ENCODE measurements at places on chromosomes 7 and 10.

DNA sequence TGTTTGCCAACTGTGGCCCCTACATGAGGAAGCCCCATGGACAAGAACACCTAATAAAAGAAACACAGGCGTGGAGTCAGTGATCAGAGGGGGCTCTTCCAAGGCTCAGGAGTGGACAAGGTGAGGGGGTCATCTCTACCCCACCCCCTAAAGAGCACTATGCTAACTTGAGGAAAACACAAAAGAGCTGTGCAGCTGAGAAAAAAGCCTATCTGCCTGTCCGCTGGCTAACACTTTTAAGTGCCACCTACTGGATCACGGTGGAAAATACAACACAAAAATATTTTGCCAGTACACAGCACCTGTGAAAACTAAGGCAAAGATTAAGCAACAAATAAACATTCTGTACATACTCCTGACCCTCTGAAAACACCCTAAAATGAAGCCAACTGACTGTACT is 53.1 kb upstream of the COBL start:
- DNase-seq: no peak
- H3K4me3 ChIP-seq: no peak overlapping the region
- H3K36me3 ChIP-seq: no peaks in the 10 kb centered on the region
- H3K27me3 ChIP-seq: no peaks in the 10 kb centered on the region
- no peak overlapping the region for H3K27ac ChIP-seq
- peaks cover 3% of the 10 kb centered on the region for H3K4me1 ChIP-seq

DNA sequence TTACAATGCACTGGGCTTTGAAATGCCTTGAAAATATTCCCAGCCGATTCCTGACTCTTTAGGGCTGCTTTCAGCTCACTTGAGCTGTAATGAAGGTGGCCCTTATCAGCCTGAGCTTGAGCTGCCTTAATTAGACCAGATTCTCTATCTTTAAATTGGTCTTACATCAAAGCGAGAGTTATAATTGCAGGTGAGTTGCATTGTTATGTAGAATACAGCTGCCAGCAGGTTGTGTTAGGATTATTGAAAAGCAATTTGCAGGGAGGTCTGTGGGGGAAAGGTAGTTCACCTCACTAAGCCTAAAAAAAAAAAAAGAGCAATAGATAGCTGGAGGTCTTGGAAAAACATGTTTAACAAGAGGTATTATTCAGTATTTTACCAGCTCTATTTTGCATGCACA is 142.2 kb upstream of the HABP2 start:
- H3K27me3 ChIP-seq: no peaks in the 10 kb centered on the region
- DNase-seq: no peak
- no peak overlapping the region for H3K4me3 ChIP-seq
- no peaks in the 10 kb centered on the region for H3K36me3 ChIP-seq

GRCh38 chr10:11357439-11357838 is 254.0 kb downstream of the USP6NL start:
- no peak overlapping the region for H3K27ac ChIP-seq
- no peaks in the 10 kb centered on the region for H3K4me1 ChIP-seq
- H3K27me3 ChIP-seq: no peaks in the 10 kb centered on the region

- no peaks in the 10 kb centered on the region for H3K36me3 ChIP-seq
- H3K27me3 ChIP-seq: no peaks in the 10 kb centered on the region
- H3K4me1 ChIP-seq: no peaks in the 10 kb centered on the region
- H3K27ac ChIP-seq: no peak overlapping the region
Observed at GRCh38 chr10:52571516-52572182, 200.9 kb downstream of the MBL2 start.

DNA sequence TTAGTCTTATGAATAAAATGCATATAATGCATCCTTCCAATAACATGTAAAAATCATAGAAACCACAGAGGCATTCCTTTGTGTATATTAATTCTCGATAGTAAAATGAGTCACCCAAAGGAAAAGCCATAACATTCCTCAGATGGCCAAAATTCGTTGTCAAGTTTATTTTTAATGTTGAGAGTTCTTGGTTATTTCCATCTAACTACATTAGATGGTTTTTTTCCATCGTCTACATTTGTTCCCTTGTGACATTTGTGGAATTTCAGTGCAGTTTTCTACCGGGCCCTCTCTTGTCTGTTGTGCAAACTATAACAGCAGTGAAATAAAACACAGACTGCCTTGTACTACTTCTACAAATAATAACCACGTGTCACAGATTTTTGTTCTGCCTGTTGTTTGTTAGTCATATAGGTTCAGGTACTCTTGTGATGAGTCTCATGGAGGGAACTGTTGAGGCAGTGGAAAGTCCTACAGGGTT is 54.7 kb upstream of the CCAR1 start:
- no peaks in the 10 kb centered on the region for H3K36me3 ChIP-seq
- H3K27me3 ChIP-seq: no peaks in the 10 kb centered on the region
- DNase-seq: no peak
- H3K4me3 ChIP-seq: no peak overlapping the region
- H3K4me1 ChIP-seq: no peaks in the 10 kb centered on the region

DNA sequence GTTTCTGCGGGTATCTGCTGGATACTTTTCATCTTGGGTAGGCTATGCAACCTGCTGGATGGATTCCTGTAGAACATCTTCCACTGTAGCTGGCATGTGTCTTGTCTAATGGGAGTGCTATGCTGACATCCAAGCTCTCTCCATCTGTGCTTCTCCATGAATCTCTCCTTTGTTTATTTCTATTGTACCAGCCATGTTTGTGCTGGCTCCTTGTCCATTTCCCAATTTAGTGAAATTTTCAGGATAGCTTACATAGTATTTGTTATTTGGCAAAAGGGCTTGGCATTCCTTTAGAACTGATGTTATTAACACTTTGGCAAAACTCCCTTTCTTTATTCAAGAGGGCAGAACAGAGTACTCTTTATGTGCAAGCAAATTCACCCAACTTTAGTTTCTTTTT is 198.0 kb downstream of the CSTF2T start:
- H3K27ac ChIP-seq: no peak overlapping the region
- DNase-seq: no peak
- H3K36me3 ChIP-seq: no peaks in the 10 kb centered on the region
- H3K27me3 ChIP-seq: no peaks in the 10 kb centered on the region
- H3K4me1 ChIP-seq: no peaks in the 10 kb centered on the region

- no peaks in the 10 kb centered on the region for H3K27me3 ChIP-seq
- H3K27ac ChIP-seq: peak overlapping the region; percentile 86
- H3K4me1 ChIP-seq: peaks cover 40% of the 10 kb centered on the region
Observed at GRCh38 chr10:72334825-72335393, 19.8 kb downstream of the DNAJB12 start.

GRCh38 chr7:143415742-143416397 is 7.2 kb upstream of the EPHA1 start:
- no peak for DNase-seq
- H3K4me1 ChIP-seq: no peaks in the 10 kb centered on the region
- no peaks in the 10 kb centered on the region for H3K27me3 ChIP-seq
- H3K4me3 ChIP-seq: no peak overlapping the region
- H3K27ac ChIP-seq: peak overlapping the region; percentile 49
- H3K36me3 ChIP-seq: no peaks in the 10 kb centered on the region
